ENCODE measurements at places on chromosomes 11 and 22. TPM values are rescaled to one million over a fixed set of nuclear protein-coding genes. Genes with fewer than 3 reads are reported as not detected.

GRCh38 chr11:18151581-18151980 lies 19.2 kb downstream of the MRGPRX3 start:
- DNase-seq = no peak

DNA sequence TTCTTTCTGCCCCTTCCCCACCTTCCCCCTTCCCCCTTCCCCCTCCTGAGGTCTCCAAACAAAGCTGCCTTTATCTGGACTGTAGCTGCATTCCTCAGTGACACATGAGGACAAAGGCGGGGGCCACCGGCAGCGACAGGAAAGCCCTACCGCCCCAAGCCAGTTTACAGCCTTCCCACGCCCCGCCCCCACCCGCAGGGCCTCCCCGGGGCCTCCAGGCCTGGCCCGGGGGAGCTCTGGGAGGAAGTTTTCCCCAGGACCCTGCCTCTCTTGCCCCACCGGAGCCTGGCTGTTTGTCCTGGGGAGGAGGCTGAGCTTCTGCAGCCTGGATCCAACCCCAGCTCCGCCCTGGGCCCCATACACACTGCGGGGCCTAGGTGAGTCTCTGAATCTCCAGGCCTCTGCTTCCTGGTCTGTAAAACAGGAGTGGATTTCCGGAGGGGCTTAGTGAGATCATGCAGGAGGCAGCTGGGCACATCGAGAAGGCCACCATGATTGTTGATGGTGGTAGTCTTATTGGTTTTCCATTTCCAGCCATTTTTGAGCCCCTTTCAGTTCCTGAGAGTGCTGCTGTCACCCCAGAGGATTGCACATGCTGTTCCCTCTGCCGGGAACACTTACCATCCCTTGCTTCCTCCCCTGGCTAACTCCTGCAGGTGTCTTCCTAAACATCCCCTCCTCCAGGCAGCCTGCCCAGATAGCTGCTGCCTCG lies 130.7 kb downstream of the MN1 start:
- DNase-seq = peak; percentile 8

GRCh38 chr22:26597026-26597425 lies 7.1 kb upstream of the TPST2 start:
- DNase-seq = no peak

GRCh38 chr11:94151903-94152677 lies 23.4 kb downstream of the PANX1 start:
- peak; percentile 79 for DNase-seq

Gene SIRT3
- 8.6 TPM for total RNA-seq

Gene SULT4A1
- not detected for total RNA-seq

Gene RAPSN
- total RNA-seq = not detected
